Activated CD8-positive, alpha-beta memory T cell treated with anti-CD3 and anti-CD28 coated beads for 48 hours (primary cell): ENCODE measurements at places on chromosomes 16 and 17.
A peak's percentile ranks its signal among the peaks of the same experiment; 100 is the strongest.

DNA sequence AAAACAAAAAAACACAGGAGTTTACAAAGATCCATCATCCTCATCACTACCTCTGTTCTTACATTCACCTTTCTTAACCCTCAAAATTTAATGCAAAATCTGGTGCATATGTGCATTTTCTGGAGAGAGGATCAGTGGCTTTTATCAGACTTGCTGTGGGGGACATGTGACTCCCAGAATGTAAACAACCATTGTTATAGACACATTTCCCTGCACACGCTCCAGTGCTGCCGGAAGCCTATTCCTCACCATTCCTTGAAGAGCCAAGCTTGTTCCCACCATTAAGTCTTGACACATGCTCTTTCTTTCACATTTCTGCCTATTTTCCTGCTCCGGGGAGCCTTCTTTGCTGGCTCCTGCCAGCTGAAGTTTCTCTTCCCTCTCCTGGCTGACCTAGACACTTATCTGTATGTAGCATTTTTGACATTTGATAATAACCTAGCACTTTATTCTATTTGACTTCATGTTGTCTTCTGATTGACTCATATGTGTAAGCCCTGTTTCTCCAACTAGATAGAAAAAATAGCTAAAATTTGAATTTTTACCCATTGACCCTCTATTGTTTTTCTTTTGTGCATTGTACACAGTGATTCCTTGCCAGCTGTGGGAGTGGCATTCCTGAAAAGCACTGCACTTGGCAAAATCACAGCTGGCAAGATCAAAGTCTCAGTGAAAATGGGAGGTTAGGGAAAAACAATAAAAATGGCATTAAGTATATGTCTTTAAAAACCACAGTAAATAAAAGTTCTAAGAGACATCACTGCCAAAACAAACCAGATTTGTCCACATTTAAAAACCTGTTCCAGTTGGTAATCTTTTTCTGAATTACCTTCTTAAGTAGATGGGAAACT is 76.8 kb upstream of the CIBAR2 start:
- DNase-seq: no peak

DNA sequence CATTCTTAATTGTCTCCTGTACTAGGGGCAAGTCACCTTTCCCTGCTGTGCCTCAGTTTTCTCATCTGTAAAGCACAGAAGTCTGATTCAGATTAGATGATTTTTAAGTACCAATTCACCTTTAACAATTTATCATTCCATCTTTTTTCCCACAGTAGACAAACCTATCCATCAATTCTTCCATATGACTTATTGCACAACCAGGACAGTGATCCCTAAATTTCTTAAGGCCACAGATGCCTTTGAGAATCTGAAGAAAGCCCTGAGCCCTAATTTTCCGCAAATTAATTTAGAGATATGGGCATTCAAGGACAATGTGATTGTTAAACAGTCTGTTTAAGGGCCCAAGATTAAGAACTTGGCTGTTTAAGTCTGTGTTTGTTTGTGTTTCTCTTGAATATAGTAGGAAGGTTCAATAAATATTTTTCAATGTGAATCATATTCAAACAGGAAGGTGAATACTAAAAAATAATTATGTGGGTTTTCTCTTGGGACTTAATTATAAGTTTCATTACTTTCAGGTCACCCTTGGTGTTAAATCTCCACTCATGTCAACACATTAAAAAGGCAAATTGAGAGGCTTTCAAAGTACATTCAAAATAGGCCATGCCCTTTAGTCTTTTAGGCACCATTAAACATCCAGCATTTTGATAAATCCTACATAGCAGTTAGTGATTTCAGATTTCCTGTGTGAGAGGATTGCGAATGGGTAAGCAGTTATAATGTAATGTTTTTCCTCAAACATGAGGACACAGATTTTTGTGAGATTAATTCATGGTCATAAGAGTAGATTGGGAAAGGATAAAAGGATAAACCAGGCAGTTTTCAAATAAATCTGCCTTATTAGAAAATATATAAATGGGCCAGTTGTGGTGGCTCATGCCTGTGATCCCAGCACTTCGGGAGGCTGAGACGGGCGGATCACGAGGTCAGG is 34.9 kb upstream of the MMD start:
- no peak for DNase-seq

- no peak for DNase-seq
Measured at GRCh38 chr17:49016775-49017463, 19.7 kb downstream of the IGF2BP1 start.

GRCh38 chr17:40699371-40699770 is 4.2 kb downstream of the KRT24 start:
- DNase-seq: no peak

DNA sequence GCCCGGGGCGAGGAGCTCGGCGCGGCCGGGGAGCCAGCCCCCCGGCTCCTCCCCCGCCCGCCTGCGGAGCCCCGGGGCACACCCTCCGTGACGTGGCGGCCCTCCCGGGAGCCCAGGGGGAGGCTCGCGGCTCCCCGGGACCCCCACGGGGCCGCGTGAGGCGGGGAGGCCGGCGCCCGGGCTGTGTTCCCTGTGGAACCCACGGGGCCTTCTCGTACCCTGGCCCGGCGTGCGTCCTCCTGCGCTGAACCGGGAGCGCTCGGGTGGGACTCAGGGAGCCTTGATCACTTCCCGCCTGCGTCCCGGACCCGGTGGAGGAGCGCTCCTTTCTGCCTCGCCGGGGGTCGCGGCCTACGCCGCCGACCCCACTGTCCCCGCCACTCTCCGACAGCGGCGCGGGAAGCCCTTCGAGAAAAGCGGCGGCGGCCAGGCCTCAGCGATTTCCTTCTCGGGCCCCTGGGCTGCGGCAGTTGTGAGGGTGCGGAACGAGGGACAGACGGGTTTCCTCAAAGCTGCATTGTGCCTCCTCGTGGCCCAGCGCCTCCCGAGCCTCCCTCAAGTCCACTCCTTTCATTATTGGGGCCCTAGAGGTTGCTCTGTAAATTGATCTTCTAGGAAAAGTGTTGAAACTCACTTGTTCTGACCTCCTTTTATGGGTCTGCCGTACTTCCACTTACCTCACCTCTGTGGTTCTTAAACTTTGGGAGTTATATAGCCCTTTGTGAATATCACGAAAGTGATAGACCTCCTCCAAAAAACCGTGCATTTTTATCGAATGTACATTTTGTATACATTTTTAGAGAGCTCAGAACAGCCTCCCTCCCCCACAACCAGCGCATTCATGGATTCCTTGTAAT is 597 bp downstream of the LIG3 start:
- DNase-seq: peak; percentile 72

DNA sequence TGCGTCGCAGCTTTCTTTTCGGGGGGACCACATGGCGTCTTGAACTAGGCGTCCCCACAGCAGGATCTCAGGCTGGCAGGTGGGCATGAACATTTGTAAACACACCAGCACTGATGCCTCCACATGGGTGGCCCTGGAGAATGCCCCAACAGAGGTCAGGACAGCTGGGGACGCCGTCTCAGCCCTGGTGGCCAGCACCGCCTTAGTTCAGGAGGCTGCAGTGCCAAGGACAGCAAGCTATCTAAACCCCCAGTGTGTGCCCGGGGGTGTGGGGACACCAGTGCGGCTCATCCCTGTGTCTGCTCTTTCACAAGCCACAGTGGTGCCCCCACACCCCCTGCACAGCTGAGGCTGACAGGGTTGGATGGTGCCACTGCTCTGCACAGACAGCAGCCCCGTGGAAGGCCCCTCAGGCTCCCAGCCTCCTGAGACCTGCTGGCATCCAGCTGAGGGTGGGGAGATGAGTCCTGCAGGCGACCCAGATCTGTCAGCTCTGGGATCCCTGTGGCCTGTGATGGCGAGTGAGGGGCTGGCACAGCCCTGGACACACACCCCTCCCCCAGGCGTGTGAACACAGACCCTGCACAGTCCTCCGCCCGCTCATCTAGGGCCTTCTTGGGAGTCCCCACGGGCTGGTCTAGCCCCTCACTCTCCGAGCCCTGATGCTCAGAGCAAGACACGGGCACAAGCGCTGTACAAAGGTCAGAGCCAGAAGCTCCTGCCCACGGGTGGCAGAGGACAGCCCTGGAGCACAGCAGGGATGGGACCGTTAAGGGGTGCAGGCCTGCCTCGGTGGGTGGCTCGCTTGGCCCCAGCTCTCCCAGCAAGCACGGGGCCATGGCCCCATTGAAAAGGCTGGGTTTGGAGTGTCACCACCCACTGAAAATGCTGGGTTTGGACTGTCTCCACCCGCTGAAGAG is 10.7 kb downstream of the FSCN2 start:
- no peak for DNase-seq

DNA sequence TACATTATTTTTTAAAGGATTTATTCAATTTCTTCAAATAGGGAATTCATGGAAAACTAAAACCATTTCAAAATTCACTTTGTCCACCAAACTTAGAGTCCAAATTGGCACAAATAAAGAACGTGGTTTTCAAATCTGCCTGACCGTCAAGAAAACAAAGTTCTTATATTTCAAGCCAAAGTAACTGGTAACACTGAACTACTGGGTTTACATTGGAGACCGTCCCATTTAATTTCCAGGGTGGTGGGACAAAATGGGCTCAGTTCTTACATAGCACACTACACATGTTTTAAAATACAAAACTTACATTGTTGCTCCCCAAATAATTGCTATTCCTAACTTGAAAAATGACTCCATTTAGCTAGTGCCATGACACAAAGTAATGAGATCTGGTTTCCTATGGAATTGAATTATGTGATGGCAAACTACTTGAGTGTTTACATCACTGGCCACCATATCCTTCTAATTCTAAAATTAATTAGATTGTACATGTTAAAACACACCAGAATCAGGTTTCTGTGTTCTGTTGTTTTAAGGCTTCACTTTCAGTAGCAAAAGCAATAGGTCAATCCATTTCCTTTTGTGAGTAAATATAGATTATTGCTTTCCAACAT is 6.5 kb downstream of the PSME3IP1 start:
- no peak for DNase-seq

- no peak for DNase-seq
Measured at GRCh38 chr17:8222380-8222629, 11.9 kb upstream of the AURKB start.

GRCh38 chr17:50018909-50019308 is 23.9 kb upstream of the DLX3 start:
- DNase-seq: no peak

DNA sequence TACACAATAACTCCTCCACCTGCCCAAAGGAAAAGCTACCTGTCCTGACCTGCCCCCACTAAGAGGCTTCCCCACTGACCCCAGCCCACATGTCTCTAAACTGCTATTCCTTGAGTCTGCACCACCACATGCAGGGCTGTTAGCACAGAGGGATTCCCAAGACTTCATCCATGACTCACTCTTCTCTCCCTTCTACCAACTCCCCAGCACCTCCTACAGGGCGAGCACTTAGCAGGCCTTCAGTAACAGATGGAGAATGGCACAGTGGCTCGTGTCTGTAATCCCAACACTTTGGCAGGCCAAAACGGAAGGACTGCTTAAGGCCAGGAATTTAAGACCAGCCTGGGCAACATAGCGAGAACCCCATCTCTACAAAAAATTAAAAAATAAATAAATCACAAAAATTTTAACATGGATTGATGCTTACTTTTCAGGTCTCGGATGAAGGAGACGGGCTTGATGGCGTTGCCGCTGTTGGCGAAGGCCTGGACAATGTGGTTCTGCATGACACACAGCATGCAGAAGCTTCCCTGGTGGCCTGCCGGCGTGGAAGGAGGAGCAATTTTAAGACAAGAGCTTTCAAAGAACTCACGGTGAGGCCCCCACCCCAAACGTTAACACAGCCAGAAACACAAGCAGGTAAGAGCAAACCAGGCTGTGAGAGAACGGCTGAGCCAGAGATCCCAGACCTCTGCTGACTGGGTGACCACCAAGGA is 12.0 kb downstream of the USP36 start:
- no peak for DNase-seq

DNA sequence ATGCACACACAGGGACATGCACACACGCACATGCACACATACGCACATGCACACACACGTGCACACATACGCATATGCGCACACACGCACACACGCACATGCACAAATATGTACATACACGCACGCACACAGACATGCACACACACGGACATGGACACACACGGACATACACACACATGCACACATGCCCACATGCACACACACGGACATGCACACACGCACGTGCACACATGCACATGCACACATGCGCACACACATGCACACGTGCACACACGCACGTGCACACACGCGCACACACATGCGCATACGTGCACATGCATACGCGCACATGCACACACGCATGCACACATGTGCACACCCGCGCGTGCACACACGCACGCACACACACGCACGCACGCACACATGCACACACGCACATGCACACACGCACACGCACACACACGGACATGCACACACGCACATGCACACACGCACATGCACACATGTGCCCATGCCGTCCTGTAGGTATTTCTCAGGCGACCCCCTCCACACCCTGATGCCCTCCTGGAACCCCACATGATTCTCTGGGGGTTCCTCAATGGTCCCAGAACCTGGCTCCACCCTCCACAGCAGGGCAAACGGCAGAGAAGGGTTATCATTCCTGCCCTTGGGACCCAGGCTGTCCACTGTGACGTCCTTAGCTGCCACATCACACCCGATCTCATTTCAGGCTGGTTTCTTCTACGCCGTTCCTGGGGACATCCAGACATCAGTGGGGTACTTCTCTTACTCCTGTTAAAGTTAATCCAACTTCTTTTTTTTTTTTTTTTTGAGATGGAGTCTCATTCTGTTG is 9.6 kb upstream of the RBFOX3 start:
- DNase-seq: no peak

DNA sequence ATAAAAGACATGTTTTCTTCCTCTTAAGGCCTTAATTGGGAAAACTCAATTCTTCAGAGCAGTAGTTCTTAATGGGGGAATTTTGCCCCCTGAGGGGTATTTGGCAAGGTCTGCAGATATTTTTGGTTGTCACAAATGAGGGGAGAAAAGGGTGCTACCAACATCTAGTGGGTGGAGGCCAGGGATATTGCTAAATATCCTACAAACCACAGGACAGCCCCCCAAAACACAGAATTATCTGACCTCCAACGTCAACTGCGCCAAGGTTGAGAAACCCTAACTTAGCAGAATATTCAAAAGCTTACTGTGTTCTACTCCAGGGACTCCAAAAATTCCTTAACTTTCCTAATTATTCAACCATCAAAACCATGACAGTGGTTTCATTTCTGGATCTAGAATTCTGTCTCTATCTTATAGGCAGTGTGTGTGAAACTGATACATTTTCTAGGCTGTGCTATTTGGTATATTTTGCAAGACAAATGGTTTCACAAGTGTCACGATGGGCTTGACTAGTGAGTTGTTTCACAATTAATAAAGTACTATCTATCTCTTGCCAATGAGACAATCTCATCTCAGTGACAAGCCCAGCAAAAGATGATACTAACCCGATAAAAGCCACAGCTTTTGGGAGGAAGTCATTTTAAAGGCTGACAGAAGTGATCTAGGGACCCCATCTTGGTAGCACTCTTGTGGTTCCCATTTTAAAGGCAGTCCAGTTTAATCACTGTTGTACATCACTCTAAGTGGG is 14.7 kb downstream of the TXNDC11 start:
- DNase-seq: no peak

GRCh38 chr17:51585514-51586104 is 325.3 kb downstream of the UTP18 start:
- no peak for DNase-seq
